ENCODE measurements at places on chromosomes 7 and 10.

DNA sequence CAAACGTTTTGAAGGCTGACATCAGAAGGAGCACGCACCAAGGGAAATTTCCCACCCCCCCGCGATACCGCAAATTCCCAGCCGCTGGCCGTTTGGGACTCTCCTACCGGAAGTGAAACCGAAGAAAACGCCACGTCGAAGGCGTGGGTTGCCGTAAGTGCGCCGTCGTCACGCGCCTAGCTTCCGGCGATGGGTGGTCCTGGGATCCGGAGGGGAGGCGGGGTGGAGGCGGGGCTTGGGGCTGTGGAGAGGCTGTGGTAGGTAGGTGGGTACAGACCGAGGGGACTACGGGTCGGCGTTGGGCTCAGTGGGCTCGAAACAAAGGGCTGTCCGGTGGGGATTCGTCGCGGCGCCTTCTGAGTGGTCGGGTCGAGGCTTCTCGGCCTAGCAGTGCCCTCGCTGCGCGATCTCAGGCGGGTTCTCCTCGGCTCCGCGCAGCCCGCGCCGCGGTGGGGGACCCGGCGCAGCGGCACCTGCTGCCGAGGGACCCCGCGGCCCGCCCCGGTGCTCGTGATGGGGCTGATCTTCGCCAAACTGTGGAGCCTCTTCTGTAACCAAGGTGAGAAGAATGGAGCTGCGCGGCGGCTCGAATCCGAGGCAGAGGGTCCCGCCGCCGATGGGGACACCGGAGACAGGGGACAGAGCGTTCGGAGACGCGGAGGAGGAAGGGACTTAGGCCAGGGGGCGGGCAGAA is at the start of gene ARL5B:
Gene ARL5B (plus strand): TSS at position 307 of the 694 bp plus-strand sequence. CDS start 207 bp downstream, at position 514.
- peak; percentile 99 for DNase-seq

DNA sequence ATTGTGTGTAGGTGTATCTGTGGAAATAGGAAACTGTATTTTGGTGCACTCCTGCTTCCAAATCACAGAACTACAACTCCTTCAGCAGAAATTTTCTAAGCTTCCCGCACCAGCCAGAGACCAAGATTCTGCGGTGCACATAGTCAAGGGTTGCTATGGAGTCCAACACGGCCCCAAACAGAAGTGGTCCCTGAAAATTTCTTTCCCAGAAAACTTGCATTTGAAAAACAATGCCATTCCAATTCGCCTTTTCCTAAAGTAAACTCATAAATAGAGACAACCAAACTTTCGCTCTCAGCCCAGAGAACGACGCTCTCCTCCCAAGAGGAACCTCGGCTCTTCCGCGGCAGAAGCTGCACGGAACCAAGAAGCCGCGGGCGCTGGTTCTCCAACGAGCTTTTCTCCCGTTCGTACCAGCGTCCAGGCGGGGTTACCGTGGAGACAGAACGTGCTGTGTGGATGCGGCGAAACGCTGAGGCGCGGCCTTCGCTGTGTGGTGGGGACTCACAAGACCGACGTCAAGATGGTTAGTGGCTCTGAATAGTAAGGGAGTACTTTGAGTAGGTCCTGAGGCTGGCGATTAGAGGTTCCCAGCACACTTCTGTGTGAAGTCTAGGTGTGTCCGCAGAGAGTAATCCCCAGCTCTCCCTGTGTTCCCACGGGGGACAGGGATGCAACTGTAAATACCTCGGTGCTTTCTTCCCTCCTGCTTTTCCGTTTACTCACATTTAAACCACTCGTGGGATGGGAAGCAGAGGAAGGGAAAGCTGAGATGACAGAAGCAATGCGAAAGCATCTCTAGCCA is 24.0 kb upstream of the ZC3HAV1 start:
- DNase-seq: peak; percentile 89

DNA sequence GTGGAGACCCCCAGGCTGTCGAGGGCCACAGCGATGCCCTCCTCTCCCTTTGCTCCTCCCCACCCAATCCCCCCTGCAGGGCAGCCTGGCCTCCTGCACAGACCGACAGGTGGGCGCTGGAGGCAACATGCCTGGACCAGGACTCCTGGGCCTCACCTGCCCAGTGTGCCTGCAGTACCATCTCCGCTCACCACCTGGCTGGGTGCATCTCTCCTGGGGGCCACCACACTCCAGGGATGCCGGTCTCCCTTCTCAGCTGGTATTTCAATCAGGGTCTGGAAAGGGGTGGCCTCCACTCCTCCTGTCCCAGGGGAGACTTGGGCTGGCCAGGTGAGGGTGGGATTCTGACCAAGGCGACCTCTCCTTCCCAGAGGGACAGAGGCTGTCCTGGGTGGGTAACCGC is 17.2 kb upstream of the CFAP46 start:
- no peak for DNase-seq

GRCh38 chr7:66183700-66184099 is 21.4 kb upstream of the TPST1 start:
- DNase-seq: peak; percentile 91

GRCh38 chr7:46233585-46234329 is 312.7 kb upstream of the IGFBP3 start:
- DNase-seq: no peak

DNA sequence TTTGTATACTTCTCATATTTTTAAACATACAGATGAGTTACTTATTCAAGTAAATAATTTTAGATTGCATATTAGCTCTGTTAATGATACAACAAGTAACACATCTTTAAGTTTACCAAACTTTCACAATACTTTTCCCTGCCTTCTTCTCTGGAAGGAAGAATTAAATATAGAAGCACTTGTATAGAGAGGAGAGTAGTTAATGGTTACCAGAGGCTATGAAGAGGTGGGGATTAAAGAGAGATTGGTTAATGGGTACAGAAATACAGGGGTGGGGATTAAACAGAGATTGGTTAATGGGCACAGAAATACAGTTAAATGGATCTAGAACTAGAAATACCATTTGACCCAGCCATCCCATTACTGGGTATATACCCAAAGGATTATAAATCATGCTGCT is 20.0 kb upstream of the UCN3 start:
- no peak for DNase-seq

DNA sequence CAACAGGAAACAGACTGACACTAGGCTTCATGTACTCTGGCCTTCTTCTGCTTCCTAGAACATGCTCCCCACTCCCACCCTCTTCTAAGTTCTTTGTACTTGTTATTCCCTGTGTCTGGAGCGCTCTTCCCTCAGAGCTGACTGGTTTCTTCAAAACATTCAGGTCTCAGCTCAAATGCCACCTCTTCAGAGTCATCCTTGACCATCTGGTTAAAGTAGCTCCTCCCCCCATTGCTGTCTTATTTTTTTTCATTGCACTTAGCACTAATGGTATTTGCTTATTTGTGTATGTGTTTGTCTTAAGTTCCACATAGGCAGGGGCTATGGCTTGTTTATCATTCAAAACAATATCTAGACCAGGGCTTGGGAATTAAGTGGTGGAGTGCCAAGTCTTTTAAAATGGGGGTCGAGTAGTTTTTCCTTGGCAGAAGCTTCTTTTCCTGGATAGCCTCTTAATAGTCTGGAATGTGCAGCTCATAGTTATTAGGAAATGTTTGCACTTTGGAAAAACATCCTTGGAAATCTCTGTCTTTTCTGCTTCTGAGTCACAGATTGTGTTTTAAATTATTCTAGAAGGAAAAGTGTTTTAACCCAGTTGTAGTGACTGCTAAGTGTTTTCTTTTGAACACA is 60.0 kb downstream of the RALA start:
- DNase-seq: peak; percentile 29

DNA sequence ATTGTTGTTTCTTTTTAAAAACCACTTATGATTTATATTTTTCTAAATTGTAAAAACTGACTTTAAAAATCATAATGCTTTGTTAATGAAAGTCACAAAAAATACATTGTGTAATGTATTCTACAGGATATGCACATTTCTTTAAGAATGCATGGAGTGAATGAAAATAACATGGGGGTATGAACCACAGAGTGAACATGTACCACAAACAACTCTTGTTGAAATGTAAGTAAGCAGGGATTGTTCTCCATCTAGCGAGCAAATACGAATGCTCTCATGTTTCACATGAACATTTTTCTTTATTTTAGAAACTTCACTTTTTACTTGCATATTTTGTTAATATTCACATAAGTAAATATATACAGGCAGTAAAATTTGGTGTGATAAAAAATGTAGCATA is 35.6 kb upstream of the LAMB4 start:
- DNase-seq: no peak

- peak; percentile 52 for DNase-seq
These were observed 78.8 kb downstream of the RALA start for GRCh38 chr7:39702133-39702532.

- no peak for DNase-seq
These were observed 29.0 kb downstream of the PLAC9 start for GRCh38 chr10:80161321-80162083.

- no peak for DNase-seq
These were observed 94.5 kb downstream of the MAD1L1 start for GRCh38 chr7:2138146-2138765.

DNA sequence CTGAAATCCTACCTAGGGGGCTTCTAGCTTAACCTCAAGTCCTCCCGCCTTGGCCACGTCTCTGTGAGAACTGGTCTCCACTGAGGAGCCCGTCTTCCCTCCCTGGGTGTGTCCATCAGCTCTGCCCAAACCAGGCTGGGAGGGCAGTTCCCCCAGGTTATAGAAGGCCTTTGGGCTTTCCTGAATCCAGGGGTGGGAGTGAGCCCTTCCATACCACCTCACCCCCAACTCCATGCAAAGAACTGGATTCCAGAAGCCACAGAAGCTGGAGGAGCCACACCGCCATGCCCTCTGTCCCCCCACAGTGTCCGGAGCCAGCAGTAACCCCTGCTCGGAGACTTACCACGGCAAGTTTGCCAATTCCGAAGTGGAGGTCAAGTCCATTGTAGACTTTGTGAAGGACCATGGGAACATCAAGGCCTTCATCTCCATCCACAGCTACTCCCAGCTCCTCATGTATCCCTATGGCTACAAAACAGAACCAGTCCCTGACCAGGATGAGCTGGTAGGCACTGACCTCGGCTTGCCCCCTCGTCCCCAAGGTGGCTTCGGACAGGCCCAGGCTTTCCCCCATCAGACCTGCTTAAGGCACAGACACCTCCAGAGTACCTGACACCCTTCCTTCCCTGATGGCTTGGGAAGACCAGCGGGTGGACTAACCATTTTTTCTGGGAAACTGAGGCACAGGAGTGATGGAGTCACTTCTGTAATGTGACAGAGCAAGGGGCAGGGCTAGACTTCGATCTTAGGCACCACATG is 4.7 kb downstream of the CPA1 start:
- no peak for DNase-seq

DNA sequence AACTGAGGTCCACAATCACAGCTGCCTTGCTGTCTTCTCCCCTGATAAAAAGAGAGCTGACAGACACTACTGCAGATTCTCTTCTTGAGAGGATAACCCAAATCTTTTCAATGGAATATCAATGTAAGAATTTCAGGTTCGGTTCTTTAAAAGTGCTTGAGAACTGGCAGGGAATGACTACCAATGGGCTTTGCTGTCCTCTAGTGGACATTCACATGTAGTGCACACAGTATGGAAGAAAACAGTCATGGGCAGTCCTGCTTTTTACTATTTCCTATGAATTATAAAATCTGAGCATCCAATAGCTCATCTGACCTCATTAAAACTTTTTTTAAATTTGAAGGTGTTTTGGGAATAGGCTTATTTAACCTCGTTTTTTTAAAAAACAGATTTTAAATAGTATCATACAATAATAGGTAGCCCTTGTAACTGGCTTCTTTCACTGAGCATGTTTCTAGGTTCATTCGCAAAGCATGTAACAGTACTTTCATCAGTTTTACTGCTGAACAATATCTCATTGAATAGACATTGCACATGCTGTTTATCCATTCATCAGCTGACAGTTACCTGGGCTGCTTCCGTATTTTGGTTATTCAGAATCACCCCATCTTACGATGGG is 18.3 kb downstream of the FZD9 start:
- DNase-seq: peak; percentile 65

DNA sequence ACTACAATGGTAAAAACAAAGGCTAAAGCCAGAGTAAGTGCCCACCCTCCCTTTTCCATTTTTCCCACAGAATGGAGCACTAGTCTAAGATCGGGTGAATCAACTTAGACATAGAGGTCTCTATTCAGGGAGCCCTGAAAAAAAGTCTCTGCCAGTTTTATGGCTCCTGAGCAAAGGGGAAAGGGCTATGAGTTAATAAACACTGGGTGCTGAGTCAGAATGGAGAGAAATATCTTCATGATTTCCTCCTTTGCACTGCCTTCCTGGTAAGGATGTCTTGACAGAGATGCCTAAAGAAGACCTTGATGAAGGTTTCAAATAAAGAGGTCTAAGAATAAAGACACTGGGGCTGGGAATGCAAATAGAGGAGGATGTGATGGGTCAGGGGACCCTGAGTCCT is 607.4 kb upstream of the MBL2 start:
- DNase-seq: peak; percentile 14

DNA sequence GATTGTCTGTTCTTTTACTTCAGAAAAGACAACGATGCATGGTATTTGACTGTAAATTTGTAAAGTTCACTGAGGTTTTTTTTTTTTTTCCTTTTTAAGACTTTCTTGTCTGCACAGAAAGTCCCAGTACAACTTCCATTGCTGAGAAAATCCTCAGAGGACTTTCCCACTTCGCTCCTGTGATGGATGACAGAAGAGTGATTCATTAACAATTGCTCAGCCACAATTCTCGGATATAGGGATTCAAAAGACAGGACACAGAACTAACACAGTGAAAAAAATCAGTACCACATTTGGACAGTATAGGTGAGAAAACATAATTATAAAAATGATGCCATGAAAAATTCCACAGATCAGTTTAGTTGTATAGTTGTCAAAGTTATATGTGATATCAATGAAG is 48.0 kb downstream of the SEC23IP start:
- peak; percentile 69 for DNase-seq

- peak; percentile 47 for DNase-seq
These were observed 1.3 kb downstream of the ZNRF2 start for GRCh38 chr7:30285536-30286284.

GRCh38 chr7:49088017-49088416 is 163.7 kb downstream of the CDC14C start:
- no peak for DNase-seq

- DNase-seq: no peak
These were observed 18.9 kb downstream of the OTUD1 start for GRCh38 chr10:23457632-23458417.

GRCh38 chr7:158945519-158945918 is 89.2 kb downstream of the DYNC2I1 start:
- no peak for DNase-seq

- DNase-seq: peak; percentile 66
These were observed 788 bp downstream of the AKAP9 start for GRCh38 chr7:91941450-91941849.

DNA sequence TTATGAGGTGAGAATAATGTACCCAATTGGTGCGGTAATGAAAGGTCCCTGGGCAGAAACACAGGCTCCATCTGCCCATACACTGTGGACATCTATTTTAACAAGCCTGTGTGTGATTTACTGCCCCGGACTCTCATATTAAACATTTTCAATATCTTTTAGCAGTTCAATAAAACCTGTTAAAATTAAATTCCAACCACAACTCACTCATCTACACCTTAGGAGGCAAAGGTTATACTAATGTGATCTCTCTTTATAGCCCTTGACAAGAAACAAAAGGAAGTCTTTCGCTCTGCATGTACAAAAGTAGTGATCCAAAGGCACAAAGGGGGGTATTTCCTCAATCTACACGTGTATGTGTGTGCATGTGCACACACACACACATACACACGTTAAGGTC is 186.0 kb downstream of the PARD3 start:
- no peak for DNase-seq

- DNase-seq: no peak
These were observed 316.4 kb downstream of the DNAJB6 start for GRCh38 chr7:157652954-157653826.

Data from epithelial cell of esophagus (primary cell).